ENCODE measurements at places on chromosomes 6 and 20. TPM values are rescaled to one million over a fixed set of nuclear protein-coding genes. Genes with fewer than 3 reads are reported as not detected.

GOPC gene
- total RNA-seq, result 31.8 TPM

FOXQ1 gene
- 0.67 TPM for total RNA-seq

CST9L gene
- total RNA-seq, result not detected

DLL1 gene
- total RNA-seq, result 59.5 TPM

ZC2HC1B gene
- 0.28 TPM for total RNA-seq

SLC16A10 gene
- 2.4 TPM for total RNA-seq

CFB gene
- not detected for total RNA-seq

SPEF1 gene
- total RNA-seq, result 0.23 TPM

UBR2 gene
- 21.6 TPM for total RNA-seq

HLA-DOB gene
- total RNA-seq, result not detected

ZC3H12D gene
- 0.72 TPM for total RNA-seq

ALDH8A1 gene
- total RNA-seq, result 0.15 TPM

CAPN11 gene
- 2.3 TPM for total RNA-seq

KIF25 gene
- total RNA-seq, result not detected

DNA sequence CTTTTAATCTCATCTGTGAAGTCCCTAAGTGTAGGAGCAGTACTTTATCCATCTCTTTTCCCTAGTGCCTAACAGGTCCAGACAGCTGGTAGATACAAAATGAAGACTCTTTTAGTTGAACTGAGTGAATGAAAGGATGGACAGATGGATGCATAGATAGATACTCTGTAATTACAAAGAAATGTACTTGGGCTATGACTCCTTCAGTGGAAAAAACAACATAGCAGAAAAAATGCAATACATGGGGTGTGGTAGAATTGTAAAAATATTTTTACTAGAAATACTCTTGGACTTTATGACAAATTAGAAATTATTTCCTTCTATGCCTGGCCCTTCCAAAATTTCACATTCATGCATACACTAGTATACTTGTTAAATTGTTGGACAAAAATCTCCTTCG, 29.3 kb downstream of the KCNQ5 start:
- DNase-seq, result no peak

DNA sequence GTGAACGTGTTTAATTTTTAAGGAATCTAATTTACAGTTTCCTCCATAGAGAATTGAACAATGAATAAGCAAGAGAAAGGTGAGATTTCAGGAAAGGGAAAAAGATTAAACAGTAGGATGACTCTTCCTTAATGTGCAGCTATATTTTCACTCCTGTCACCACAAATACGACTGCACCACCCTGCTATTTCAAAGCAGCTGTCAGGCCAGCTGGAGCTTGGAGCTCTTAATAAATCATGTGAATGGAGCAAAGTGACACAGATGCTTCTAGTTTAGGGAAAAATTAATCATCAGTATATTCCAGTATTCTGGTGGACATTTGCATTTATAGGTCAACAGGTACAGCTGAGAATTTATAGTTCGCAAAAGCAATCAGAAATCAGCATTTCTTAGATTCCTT, 56.5 kb upstream of the PKIB start:
- no peak for DNase-seq

GRCh38 chr20:62886709-62887058, 25.1 kb upstream of the TCFL5 start:
- DNase-seq, result no peak

DNA sequence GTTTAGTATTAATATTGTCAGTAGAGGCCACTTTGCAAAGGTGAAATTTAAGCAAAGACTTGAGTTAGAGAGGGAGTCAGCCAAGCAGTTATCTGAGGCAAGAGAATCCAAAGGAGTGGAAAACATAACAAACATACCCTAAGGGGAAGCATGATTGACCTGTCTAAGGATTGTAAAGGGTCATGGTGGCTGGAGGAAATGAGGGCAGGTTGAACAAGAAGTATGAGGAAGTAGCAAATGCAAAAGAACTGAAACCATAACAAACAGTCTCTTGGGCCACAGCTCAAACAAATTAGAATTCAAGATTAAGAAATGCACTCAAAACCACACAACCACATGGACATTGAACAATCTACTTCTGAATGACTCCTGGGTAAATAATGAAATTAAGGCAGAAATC, 103.2 kb downstream of the FBXO5 start:
- DNase-seq, result no peak

DNA sequence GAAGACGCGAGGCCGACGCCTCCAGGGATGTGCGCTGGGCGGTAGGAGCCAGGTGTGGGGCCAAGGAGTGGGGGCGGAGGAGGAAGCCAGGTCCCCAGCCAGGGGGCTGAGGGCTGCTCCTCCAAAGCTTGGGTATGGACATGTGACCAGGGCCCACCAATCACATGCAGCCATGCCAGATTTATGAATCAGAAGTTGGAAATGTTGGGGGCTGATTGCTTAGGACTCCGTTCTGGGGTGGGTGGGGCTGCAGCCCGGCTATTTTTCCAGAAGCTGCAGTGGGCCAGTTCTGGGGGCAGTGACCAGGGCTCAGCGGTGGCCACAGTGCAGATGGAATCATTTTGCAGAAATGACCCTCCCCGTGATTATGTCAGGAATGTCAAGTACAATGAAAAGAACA, 96.0 kb downstream of the CEBPB start:
- DNase-seq, result no peak

DNA sequence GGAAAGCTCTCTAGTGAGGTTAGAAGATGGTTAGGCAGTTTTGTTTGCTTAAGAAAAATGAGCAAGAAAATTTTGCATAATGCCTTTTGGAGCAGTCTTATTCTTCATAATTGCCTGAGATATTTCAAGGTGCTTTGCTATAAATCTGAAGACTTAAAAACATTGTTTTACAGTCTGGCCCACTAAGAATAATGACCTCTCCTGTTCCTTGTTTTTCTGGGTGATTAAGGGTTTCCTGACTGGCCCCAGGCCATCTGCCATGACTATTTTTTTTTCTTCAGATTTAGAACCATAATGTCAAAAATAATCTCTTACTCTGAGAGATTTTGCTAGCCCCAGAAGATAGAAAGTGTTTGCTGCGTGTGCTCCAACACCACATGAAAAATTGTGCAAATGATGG, 72.3 kb upstream of the CENPW start:
- no peak for DNase-seq

GRCh38 chr6:66731310-66731709, 1024.3 kb upstream of the EYS start:
- DNase-seq, result no peak

GRCh38 chr6:142210606-142211005, 63.5 kb downstream of the VTA1 start:
- DNase-seq, result no peak

DNA sequence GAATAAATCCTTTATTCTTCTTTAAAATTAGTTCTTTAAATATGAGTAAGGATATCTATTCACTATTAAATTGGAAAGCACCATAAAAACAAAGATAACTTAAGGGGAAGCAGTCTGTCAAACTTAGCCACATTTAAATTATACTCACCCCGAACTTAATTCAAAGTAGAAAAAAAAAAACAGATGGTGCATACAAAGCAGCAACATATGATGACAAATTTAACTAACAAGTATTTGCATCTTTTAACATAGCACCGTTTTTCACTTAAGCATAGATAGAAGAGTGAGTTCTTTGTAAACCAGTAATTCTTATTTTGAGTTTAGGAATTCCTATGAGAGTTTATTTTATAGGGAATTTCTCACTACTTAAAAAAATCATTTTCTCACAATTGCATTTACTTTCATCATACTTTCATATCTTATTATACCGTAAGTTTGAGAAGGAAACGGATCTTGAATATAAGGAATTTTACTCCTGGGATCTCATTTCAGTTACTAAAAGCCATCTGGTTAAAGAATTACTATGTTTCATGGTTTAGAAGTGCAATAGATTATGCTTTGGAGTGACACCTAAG, 828.2 kb upstream of the MAP3K7 start:
- DNase-seq, result no peak

GRCh38 chr6:26216886-26217713, 129.9 kb downstream of the HFE start:
- peak; percentile 85 for DNase-seq

DNA sequence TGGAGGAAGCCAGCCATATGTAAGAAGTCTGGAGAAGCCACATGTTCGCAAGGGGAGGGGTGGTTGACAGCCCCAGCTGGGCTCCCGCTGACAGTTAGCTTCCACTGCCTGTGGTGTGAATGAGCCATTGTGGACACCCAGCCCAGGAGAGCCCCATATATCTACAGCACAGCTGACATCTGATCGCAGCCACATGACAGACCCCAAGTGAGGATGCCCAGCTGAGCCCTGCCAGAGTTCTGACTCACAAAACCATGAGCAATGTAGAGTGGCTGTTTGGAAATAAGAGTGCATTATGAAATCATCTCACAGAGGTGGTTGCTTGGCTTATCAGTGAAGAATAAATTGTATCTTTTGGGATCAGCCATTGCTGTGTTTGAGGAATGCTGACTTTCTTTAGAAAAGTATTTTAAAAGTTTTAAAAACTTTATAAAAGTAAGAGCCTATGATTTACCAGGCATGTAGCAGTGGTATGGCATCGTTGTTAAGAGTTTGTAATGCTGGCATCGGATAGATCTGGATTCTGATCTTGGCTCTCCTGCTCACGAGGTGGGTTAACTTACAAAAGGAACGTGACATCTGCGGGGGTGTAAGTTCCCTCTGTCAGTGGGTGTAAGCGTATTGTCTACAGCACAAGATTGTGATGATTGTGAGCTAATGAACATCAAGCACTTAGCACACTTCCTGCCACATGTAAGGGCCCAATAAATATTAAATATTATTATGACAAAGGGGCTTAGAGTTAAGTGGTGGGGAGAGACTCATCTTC, 24.1 kb downstream of the CFAP61 start:
- DNase-seq, result no peak

DNA sequence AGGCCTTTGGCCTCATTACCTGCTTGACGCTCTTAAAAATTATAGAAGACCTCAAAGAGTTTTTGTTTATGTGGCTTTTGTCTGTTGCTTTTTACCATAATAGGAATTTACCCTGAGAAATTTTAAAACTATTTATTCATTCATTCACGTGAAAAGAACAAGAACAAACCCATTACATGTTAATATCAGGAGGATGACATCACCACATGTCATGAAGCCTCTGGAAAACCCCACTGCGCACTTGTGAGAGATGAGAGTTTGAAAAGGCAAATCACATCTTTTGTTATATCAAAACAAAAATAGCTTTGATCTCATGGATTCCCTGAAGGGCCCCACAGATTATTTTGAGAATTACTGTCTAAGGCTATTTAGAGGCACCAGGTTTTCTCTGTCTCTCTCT, 61.3 kb upstream of the EYA2 start:
- no peak for DNase-seq

DNA sequence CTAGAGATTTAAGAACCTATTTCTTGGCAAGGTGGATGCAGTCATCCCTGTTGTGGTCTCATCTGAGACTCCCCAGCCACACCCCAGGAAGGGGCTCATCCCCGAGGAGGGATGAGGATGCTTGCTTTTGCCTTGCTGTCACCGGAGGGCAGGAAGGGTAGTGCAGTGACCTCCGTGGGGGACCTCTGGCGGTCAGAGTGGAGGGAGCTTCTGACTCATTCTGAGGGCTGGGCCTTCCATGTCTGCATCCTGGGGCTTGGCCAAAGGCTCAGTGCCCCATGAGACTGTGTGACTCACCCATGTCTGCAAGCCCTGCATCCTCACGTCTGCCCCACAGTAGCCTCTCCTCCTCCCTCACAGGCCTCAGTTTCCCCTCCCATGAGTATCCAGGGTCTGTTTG, 38.7 kb downstream of the UQCC2 start:
- DNase-seq, result no peak

DNA sequence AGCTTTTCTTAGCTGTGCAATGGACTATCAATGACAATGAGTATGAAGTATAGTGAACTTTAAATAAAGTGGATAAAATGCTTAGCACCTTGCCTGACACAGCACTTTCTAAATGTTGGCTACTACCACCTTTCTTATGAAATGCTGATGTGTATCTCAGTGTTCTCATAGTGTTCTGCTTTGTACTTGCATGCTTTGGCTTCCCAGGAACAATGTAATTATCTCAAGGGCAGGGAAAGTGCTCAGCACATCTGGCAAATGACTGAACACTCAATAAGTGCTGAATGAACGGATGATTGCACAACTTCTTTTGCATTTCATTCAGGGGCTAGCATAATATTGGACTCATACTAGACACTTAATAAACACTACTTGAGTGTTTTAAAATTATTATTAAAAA, 28.2 kb upstream of the NOX3 start:
- no peak for DNase-seq

- no peak for DNase-seq
These were observed 312.3 kb downstream of the KIF16B start for GRCh38 chr20:16260911-16261310.

DNA sequence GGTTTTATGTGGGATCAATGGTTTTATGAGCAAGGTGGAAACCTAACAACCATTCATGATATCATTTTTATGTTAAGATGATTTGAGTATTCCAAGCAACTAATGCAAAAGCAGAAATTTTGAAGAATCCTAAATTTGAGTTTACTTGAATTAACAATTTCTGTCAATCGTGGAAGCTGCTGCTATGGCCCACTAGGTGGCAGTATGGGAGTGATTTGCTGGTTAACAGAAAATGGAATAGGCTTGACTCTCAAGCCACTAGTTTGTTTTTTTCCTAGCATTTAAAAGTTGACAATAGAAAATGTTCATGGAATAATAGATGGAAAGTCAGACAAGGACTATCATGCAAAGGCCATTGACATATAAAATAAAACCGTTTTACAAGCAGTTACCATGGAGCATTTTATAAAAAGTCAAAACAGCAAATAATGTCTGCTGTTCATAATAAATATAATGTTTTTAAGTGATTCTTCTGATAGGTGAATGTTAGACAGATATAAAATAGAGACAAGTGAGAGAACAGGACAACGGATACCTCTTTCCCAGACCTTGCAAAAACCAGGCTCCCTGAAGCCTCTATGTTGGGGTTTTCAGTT, 43.0 kb upstream of the TMEM200A start:
- peak; percentile 13 for DNase-seq

DNA sequence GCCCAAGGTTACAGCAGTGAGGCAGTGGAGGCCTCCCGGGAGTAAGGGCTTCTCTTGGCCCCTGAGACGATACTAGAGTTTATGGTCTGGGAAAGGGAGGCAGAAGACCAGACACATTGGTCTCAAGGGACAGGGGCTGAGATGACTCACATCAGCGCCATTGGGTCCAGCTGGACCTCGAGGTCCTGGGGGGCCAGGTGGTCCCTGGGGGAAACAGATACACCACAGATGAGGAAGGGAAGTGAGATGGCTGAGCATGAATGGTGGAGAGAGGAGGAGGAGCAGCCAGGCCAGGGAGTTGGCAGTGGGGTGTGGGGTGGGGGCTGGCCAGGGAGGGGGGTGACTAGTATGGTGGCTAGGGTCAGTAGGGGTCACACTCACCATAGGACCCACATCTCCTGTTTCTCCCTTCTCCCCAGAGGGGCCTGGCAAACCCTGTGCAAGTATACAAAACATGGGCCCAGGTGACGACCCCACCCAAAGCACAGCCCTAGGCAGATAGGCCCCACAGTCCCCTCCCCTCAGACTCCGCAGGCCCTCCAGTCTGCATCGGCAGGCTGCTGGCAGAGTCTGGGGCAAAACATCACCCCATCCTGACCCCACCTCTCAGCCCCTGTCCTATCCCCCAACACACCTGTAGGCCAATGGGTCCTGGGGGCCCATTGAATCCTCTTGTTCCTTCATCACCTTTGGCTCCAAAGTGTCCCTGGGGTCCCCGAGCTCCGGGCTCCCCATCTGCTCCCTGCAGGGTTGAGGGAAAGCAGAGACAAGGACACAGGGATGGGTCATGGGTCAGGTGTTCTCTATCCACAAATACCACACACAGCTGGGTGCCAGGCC, 21.9 kb downstream of the COL11A2 start:
- DNase-seq, result no peak

Data from endothelial cell (in vitro differentiated cells).